ENCODE measurements at places on chromosomes 13 and 19.
A peak's percentile ranks its signal among the peaks of the same experiment; 100 is the strongest.

- DNase-seq: no peak
These were observed 17.5 kb downstream of the CUL4A start for GRCh38 chr13:113226873-113227450.

- DNase-seq: no peak
These were observed 1.5 kb downstream of the GSX1 start for GRCh38 chr13:27793507-27794367.

- no peak for DNase-seq
These were observed 20.9 kb upstream of the ATP11A start for GRCh38 chr13:112668924-112669323.

DNA sequence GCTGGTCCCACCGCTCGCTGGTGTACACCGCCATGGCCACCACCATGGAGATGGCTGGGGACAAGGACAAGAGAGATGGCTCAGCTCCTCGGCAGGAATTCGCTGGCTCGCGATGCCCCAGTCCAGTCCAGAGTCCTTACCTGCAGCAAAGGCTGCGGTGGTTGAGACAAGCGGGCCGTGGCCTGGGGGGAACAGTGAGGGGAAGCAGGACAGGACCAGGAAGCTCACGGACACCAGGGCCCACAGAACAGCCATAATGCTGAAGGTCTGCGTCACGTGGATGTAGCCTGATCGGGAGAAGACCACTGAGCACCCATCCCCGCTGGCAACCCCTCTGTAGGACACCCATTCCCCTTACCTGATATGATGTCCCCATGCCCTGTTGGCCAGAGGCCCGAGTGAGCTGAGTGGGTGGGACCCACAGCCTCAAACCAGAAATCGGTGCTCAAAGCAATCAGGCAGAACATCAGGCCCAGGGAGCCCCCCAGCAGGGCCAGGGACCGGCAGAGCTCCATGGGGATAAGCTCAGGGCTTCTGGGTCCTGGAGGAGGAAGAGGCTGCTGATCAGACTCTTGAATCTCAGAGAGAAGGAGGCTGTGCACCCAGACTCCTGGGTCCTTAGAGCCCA, 319 bp downstream of the NKG7 start:
- DNase-seq: no peak

DNA sequence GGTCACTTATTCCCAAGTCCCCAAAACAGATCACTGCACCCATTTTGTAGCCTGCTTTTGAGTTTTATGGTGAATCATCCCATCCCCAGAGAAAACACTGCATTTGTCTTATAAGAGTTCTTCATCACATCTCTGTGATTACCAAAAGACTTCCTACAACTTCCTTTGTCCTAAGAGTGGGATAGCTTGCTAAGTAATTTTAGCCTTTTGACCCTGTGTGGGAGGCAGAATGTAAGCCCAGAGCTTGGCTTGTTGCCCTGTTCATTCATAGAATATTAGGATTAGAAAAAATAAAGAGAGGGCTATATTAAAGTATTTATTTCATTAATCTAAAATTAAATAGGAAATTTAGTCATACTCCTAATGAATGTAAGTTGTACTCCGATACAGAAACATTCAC, 213.3 kb downstream of the MZT1 start:
- DNase-seq: no peak

DNA sequence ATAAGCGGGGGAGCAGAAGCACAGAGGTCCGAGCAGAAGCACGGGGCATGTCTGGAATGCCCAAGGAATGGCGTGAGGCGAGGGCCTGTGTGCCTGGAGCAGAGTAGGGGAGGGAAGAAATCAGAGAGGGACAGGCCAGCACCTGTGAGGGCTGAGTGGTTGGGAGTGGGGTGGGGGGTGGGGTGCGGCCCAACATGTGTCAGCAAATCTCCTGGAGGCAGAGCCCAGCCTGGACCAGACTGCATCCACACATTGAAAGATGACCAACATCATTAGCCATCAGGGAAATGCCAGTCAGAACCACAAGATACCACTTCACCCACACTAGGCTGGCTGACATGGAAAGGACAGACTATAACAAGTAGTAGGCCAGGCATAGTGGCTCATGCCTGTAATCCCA, 11.2 kb downstream of the CLASRP start:
- DNase-seq: no peak

GRCh38 chr19:29606420-29606747, 301 bp downstream of the POP4 start:
- no peak for DNase-seq

GRCh38 chr19:41997851-41998229, 3.8 kb upstream of the ATP1A3 start:
- DNase-seq: no peak

- no peak for DNase-seq
These were observed 601.3 kb upstream of the MIR17HG start for GRCh38 chr13:90746230-90746629.

- no peak for DNase-seq
These were observed 4.7 kb downstream of the RPL28 start for GRCh38 chr19:55390461-55390880.

DNA sequence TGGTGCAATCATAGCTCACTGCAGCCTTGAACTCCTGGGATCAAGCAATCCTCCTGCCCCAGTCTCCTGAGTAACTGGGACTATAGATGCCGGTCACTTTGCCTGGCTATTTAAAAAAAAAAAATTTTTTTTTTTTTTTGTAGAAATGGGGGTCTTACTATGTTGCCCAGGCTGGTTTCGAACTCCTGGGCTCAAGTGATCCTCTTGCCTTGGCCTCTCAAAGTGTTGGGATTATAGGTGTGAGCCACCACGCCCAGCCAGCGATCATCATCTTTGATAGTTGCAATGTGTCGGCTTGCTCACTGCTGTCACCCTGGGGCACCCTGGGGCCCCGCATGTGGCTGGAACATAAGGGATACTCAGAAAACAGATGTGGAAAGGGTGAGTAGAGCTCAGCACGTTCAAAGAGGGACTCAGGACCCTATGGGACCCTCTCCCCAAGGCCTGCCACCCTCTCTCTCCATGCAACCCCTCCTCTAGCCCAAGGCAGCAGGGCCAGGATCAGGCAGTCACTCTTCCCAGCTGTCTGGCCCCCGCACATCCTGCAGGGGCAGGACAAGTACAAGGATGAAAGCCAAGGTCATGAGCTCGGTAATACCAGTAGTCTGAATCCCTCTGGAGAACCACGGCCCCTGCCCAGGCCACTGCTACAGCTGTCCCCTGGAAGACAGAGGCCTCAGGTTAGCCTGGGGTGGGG, 6.5 kb upstream of the CCL25 start:
- no peak for DNase-seq

DNA sequence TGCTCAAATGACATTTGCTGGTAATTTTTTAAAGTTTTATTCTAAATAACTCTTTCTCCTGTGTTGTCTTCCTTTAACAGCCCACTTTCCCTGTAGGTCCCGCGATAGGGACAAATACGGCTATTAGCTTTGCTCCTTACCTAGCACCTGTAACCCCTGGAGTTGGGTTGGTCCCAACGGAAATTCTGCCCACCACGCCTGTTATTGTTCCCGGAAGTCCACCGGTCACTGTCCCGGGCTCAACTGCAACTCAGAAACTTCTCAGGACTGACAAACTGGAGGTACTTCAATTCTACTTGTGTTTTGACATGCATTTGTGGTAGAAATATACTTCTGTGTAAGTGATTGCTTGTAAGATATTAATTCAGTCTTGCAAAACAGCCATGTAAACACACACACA, 91.0 kb upstream of the RAP2A start:
- no peak for DNase-seq

DNA sequence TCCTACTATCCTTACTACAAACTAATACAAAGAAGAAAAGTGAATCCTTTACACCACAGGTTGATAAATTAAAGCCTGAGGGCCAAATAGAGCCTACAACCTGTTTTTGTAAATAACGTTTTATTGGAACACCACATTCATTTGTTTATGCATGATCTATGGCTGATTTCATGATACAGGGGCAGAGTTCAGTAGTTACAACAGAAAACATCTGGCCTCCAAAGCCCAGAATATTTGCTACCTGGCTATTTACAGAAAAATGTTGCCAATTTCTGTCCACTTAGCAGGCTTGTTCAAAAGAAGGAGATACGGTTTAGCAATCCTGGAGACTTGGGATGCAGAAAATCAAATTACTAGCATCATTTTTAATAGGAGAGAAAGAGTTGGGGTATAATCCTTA, 24.1 kb downstream of the DCT start:
- no peak for DNase-seq

DNA sequence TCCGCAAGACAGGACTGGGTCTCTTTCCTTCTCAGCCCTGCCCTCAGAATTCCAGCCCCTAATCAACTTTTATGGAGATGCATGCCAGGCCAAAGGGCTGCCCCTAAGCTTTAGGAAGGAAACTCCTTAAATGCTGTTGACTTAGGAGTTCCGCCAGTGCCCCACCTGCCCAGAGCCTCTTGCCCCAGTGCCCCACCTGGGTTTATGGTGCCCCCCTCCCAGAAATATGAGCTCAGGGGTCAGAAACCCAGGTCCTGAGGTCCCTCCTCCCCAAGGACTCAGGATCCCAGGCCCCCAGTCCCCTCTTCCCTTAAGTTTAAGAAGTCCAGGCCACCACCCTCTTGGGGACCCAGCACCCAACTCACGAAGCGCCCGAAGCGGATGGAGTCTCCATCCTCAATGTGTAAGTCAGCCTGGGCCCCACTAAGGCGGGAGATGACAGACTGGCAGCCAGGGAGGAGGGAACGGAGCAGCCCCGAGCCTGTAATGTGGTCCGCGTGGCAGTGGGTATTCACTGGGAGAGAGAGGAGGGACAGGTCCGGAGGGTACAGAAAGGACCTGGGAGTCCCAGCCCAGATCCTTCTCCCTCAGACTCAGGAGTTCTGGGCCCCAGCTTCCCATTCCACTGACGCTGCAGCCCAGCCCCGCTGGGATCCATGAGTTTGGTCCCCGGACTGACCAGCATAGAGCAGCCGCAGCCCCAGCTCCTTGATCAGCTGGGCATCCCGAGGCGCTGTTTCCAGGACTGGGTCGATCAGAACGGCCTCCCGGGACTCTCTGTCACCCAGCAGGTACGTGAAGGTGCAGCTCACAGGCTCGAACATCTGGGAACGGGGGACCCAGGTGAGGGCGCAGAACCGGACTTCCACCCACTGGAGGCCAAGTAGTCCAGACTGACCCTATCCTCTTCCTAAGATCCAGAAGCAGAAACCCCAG, 897 bp downstream of the ETHE1 start:
- DNase-seq: no peak

GRCh38 chr13:112744168-112745021, 54.6 kb downstream of the ATP11A start:
- no peak for DNase-seq

GRCh38 chr13:113113846-113114271, 8.3 kb downstream of the F7 start:
- DNase-seq: no peak

DNA sequence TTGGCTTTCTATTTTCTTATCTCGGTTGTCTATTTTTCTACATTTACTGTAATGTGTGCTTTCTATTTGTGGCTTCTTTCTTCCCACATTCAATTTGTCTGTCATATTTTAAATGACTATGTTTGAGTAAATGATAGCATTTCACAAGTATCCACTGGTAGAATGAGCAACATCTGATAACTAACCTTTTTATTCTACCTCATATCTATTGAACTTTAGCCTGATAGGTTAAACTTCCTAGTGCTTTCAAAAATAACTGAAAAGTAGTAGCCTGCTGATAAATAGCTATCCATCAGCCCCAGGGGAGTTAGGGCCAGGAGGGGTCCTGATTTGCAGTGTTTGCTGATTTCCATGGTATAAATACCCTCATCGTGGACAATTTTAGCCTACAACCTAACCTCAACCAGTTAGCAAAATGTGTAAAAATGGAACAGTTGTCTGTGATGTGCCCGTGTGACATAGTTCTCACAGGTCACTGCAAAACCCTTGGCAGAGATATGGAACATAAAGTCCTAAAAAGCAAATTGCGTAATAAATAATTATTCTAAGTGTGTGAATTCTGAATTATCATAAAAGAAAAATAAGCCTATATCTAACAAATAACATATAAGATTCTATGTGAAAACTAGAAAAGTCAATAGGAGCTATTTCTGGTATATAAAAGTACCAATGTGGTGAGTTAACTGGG, 32.1 kb downstream of the KCTD12 start:
- DNase-seq: no peak

GRCh38 chr13:113562085-113562749, 22.3 kb upstream of the TFDP1 start:
- peak; percentile 46 for DNase-seq

GRCh38 chr13:103349211-103349980, 283.2 kb upstream of the SLC10A2 start:
- DNase-seq: no peak

DNA sequence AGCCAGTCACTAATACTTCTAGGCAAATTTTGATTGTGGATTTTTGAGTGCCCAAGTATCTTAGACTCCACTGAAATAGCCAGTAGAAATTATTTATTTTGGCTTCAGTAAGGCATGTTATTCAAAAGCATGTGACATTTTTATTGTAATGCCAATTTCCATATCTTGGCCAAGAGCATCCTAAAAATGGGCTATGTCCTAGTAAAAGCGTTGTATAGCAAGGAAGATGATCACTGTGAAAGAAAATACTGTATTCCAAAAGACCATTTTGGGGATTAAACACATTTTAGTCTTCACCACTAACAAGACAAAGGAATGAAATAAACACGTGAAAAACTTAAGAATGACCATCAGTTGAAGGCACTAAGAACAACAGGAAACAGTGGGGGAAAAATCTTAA, 149.1 kb downstream of the NUFIP1 start:
- no peak for DNase-seq

DNA sequence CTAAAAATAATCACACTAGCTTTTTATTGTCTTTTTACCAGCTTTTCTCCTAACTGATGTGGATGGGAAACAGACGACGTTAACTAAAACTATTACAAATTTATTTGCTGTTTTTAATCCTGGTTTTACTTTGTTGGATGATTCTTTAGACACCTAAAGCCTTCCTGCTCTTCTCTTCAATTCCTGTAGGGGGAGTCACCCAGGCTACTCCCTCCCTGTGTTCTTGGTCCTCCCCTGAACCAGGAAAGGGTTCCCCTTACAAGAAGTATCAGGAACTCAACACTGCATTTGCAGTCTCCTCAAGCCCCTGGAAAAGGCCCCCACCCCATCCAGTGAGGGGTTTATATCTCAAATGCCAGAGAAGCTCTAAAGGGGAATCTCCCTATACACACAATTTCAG, 206.1 kb downstream of the SUCLA2 start:
- DNase-seq: no peak

GRCh38 chr13:97205982-97206381, 16.2 kb upstream of the MBNL2 start:
- no peak for DNase-seq

DNA sequence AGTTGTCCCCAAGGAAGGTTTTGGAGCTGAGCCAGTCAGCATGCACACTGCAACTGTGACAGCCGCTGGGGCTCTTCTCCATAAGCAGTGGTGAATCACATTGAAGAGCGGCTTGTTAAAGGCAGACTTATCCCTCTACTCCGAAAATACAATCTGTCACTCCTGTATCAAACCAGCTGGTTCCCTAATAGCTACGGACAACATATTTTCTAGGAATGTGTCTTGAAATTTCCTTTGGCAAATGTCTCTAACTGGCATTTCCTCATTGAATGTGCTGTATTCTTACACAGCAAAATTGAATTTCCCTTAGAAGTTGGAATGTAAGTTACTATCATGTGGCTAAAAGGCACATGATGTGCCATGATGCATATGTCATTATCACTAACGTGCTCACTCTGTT, 104.0 kb upstream of the GPR12 start:
- DNase-seq: no peak
